Activated CD4-positive, alpha-beta memory T cell treated with anti-CD3 and anti-CD28 coated beads for 36 hours (primary cell): ENCODE measurements at places on chromosomes 12 and 14.

GRCh38 chr14:102776761-102777710 lies at the start of gene TRAF3:
TRAF3 (plus strand) TSS chr14:102777449; CDS start chr14:102870202, 92,753 bp downstream.
- H3K27me3 ChIP-seq = no peaks in the 10 kb centered on the region
- DNase-seq = peak; percentile 88
- peak within 1 kb of the TSS; percentile 90 for H3K4me3 ChIP-seq
- H3K36me3 ChIP-seq = peaks cover 30% of the 10 kb centered on the region

GRCh38 chr12:63966606-63966975 lies 122.1 kb downstream of the SRGAP1 start:
- no peaks in the 10 kb centered on the region for H3K4me1 ChIP-seq
- no peaks in the 10 kb centered on the region for H3K36me3 ChIP-seq
- no peak overlapping the region for H3K27ac ChIP-seq
- H3K27me3 ChIP-seq = peaks cover 3% of the 10 kb centered on the region

- peaks cover 4% of the 10 kb centered on the region for H3K27me3 ChIP-seq
- no peaks in the 10 kb centered on the region for H3K36me3 ChIP-seq
- peak overlapping the region; percentile 39 for H3K27ac ChIP-seq
- peaks cover 25% of the 10 kb centered on the region for H3K4me1 ChIP-seq
- H3K4me3 ChIP-seq = peak overlapping the region; percentile 86
Observed at GRCh38 chr14:75258079-75258802, 20.4 kb upstream of the FOS start.

GRCh38 chr12:129941618-129942017 lies 37.8 kb upstream of the TMEM132D start:
- H3K27me3 ChIP-seq = no peaks in the 10 kb centered on the region
- DNase-seq = no peak
- no peak overlapping the region for H3K27ac ChIP-seq
- no peaks in the 10 kb centered on the region for H3K36me3 ChIP-seq
- no peaks in the 10 kb centered on the region for H3K4me1 ChIP-seq

GRCh38 chr12:67910360-67911274 lies 78.6 kb upstream of the IFNG-AS1 start:
- H3K4me3 ChIP-seq = no peak overlapping the region
- no peak overlapping the region for H3K27ac ChIP-seq
- no peaks in the 10 kb centered on the region for H3K4me1 ChIP-seq
- DNase-seq = no peak
- peaks cover 5% of the 10 kb centered on the region for H3K27me3 ChIP-seq

GRCh38 chr14:52876311-52876710 lies 74.5 kb downstream of the FERMT2 start:
- DNase-seq = no peak
- H3K4me3 ChIP-seq = no peak overlapping the region
- no peak overlapping the region for H3K27ac ChIP-seq
- H3K27me3 ChIP-seq = no peaks in the 10 kb centered on the region

GRCh38 chr14:64089920-64090319 lies 204.3 kb downstream of the ESR2 start:
- H3K27ac ChIP-seq = no peak overlapping the region
- no peak for DNase-seq
